ENCODE measurements at places on chromosomes 16 and 17.

DNA sequence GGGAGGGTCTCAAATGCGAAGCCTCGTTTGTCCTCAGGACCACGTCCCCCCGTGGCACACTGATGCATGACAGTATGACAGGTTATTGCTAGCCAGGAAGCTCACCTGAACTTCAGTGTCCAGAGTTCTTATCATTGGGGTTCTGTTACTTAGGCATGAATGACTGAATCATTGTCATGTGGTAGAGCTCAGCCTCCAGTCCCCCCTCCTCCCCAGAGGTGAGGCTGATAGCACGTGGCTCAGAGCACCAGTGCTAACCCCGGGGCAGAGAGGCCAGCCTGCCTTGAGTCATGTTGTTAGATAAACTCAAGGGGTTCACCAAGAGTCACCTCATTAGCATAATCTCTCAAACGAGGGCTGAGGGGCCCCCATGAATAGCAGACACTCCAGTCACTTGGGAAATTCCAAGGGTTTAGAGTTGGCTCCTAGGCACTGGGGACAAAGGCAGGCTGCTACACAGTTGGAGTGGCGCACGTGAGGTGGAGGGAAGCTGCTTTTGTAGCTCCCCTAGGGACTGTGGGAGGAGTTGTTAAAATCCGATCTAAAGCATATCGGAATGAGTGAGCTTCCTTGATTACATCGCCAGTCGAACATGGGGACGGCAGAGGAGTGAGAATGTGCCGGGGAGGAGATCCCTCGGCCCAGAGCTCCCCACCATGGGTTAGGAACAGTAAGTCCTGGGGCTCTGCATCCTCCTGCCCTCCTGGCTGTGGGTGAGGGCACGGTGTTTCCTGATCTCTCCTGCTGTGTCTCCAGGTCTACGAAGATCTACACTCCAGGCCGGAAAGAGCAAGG is 18.2 kb downstream of the DHX38 start:
- DNase-seq = no peak

DNA sequence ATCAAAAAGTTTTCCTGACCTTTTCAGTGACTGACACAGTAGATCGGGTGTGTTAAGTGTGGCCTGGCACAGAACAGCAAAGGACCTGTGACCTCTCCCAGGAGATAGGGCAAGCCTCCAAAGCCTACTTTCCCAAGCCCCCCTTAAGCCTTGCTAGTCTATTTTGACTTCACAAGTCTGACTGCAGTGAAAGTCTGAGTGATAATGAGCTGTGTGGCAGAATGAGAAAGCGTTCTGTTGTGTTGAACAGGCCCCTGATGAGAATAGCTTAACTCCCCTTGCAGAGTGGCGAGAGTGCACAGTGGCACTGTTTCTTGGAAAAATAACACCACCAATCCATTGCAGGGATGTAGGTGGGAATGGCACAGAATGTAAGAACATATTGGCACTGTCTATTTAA is 32.8 kb downstream of the MMD start:
- no peak for DNase-seq

GRCh38 chr16:65336160-65336559 is 214.3 kb upstream of the CDH11 start:
- DNase-seq = no peak

DNA sequence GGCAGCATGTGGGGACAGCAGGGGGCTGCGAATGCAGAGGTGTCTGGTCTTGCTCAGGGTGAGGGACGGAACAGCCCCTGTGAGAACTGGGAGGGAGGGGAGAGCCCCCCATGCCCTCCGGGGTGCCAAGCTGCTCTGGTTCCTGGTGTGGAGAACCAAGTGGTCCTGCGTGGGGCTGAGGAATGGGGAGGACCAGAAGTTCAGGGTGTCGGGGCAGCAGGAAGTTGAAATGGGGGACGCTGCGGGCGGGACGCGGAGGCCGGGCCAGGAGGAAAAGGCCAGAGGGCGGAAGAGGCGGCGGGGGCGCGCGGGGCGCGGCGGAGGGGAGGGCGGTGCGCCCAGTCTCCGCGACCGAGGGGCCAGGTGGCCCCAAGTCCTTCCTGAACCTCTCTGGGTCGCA is 3.6 kb downstream of the ALDH3A1 start:
- DNase-seq = no peak

GRCh38 chr16:75309156-75309555 is 57.7 kb upstream of the BCAR1 start:
- DNase-seq = no peak

GRCh38 chr17:27538156-27538955 is 82.1 kb downstream of the KSR1 start:
- no peak for DNase-seq

DNA sequence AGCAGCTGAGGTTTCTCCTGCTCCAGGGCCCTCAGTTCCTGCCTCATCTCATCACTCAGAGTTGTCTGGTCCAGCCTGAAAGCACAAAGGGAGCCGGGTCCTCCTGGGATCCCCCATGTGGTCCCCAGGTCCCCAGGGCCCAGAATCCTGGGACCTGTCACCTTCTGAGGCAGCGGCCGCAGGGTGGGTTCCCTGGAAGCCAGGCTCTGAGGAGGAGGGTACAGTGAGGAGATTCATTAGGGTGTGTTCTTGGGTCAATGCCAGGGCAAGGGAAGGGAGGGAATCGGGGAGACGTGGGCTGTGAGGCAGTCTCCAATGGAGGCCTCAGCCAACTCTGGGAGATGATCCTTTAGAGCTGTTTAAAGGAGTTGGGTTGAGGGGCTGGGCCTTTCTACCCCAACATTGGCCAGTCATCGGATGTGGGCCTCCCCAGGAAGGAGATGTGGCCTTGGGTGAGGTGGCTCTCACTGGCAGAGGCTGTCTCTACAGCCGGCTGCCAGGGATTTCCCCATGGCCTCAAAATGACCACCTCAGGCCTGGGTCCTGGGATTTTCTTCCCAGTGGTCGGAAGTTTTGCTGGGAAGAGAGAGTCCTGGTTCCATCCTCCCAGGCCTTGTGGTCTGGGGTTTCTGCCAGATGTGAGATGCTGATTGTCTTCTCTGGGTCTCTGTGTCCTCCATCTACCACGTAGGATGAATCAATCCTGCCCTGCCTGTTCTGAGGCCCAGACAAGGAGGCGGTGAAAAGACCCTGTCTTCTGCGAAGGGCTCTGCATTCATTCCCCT is 47.3 kb downstream of the NLRP1 start:
- no peak for DNase-seq

DNA sequence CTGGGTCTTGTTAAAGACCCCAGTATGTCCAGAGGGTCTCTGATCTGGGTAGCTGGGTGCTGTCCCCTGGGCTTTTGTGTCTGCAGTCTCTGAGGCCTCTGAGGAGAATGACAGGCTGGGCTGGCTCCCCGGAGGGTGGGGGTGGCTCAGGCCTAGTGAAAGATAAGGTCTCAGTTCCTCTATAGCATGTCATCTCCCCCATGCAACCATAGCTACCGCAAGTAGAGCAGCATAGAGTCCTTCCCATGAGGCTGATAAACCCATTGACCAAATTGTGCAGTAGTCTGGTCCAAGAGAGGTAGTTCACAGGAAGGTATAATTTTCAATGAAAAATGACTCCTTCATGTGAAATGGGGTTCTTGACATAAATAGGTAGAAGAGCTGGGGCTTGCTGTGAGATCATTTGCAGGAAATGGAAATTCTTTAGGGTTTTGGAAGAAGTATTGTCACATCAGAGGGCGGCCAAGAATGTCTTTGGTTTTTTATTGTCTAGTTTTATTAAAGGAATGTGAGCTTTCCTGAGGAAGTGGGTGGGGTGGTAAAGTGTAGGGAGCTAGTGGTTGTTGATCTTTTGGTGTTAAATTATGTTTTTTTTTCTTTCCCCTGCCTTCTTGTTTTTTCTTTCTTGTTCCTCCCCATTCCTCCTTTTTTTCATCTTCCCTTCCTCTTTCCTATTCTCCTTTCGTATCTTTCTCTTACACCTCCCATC is 21.0 kb downstream of the SLC7A6OS start:
- no peak for DNase-seq

DNA sequence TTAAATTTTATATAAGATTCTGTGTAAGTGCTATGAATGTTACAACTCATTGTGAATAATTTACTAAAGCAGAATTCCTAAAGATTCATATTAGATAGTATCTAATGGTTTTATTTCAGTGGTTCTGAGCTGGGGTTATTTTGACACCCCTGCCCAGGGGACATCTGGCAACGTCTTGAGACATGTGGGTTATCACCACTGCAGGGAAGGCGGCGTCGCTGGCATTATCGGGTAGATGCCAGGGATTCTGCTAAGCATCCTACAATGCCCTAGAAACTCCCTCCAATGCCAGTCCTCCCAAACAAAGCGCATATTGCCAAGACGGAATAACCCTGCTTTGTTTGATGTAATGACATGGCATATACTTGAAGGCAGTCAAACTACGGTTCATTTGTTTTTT is 372.3 kb upstream of the ZFHX3 start:
- DNase-seq = no peak

DNA sequence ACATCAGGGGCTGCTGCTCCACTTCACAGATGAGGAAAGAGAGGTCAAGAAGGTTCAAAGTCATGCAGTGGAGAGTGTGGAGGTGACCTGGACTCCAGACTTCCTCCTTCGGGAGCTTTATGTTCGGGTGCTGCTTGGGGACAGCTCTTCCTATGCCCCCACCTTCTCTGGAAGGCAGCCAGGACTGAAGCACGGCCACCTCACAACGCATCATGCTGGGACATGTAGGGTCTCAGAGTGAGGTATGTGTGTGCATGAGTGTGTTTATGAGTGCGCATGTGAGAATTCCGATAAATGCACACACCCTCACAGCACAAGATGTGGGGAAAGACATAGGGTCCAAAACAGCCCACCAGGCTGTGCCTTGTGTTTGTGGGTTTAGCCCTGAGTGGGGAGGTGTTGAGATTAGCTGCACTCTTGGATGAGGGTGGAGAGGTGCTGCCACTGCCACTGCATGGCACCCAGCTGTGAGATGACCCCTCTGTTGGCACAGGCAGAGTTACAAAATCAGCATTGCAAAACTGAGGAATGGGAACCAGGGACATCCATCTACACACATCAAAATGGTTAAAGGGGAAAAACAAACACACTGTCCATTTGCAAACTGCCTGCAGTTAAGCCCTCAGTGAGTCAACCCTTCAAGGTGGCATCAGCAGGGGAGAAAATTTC is 367.4 kb downstream of the SEC14L1 start:
- no peak for DNase-seq

GRCh38 chr17:534071-534691 is 180.5 kb downstream of the VPS53 start:
- DNase-seq = no peak

GRCh38 chr17:7930841-7931631 is 710 bp downstream of the TRAPPC1 start:
- no peak for DNase-seq

DNA sequence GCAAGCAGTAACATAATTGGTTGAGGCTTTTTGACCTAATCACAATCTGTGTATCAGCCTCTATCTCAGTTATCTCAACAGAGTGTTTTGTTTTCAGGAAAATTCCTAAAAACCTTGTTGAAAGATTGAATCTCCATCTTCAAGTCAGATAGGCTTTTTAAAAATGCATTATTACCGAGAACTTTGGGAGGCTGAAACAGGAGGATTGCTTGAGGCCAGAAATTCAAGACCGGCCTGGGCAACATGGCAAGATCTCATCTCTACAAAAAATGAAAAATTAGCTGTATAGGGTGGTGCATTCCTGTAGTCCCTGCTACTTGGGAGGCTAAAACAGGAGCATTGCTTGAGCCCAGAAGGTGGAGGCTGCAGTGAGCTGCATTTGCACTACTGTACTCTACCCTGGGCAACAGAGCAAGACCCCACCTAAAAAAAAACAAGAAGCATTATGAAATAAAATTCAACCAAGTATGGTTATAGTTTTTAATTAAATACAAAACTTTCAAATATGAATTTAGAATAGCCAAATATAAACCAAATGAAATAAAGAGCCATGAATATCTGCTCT is 68.4 kb downstream of the VMP1 start:
- DNase-seq = no peak

GRCh38 chr16:649631-650030 is 466 bp downstream of the WDR90 start:
- no peak for DNase-seq

DNA sequence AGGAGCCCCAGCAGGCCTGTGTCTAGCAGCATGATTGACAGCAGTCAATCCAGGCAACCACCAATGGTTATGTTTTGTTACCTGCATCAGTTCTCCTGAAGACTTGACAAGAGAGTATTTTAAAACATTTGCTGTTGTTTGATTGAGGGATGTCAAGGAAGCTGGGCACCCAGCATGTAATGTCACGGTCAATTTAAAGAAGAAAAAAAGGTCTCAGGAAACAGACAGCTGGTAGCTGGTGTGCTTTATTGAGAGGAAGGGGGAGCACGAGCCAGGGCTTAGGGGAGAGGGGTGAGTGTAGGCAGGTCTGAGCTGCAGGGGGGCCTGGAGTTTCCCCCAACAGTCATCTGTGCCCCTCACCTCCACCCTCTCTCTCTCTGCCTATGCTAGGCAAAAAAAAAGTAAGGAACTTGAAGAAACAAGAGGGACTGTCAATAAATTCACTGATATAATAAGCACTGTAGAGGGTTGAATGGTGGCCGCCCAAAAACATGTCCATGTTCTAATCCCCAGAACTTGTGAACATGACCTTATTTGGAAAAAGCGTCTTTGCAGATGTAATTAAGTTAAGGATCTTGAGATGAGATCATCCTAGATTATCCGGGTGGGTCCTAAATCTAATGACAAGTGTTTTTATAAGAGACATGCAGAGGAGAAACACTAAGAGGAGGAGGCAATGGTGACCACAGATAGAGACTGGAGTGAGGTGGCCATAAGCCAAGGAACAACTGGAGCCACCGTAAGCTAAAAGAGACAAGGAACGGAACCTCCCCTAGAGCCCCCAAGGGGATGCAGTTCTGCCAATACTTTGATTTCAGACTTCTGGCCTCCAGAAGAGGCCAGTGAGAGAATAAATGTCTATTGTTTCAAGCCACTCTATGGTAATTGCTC is 14.5 kb downstream of the TSPOAP1 start:
- no peak for DNase-seq

- no peak for DNase-seq
These were observed 9.6 kb downstream of the GALK1 start for GRCh38 chr17:75755205-75755901.

GRCh38 chr17:4297351-4297750 is 33.6 kb upstream of the ANKFY1 start:
- DNase-seq = no peak

GRCh38 chr16:57064995-57065394 is 27.4 kb upstream of the CPNE2 start:
- no peak for DNase-seq

GRCh38 chr17:56812901-56813388 is 20.8 kb downstream of the C17orf67 start:
- DNase-seq = no peak

- no peak for DNase-seq
These were observed at the start of gene CDK5R1 for GRCh38 chr17:32486701-32487472. Gene CDK5R1, plus strand, starts transcription at chr17:32486993. Its CDS starts 628 bp downstream, at chr17:32487621.

- no peak for DNase-seq
These were observed 187.4 kb upstream of the CACNG5 start for GRCh38 chr17:66647391-66647983.

- DNase-seq = no peak
These were observed 981 bp downstream of the KCNH4 start for GRCh38 chr17:42179911-42180410.

GRCh38 chr17:61390479-61390791 is 9.2 kb upstream of the TBX2 start:
- DNase-seq = no peak
